NCI-H2081 (cell line): ENCODE measurements at places on chromosomes 7 and 10.

DNA sequence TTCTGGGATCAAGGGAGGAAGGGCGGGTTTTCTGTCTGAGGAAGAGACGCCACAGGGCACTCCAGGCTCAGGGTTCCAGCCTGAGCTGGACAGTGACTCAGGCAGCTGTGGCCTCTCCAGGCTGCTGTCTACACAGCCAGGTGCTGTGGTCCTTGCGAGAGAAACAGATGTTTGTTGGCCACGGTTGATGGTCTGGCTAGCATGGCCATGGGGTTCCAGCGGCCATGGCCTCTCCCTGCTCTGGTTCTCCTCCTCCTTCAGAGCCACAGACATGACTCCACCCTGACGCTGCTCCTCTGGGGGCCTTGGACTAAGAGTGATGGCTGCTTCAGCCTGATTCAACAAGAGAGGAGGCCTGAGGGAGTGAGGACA lies 75.9 kb downstream of the AFAP1L2 start:
- DNase-seq: no peak

- DNase-seq: no peak
Observed at GRCh38 chr7:39529582-39529981, 36.6 kb upstream of the YAE1 start.

GRCh38 chr10:43700306-43700705 lies 51.6 kb upstream of the ZNF32 start:
- DNase-seq: no peak

- no peak for DNase-seq
Observed at GRCh38 chr10:72979709-72980108, 25.1 kb upstream of the PLA2G12B start.

- no peak for DNase-seq
Observed at GRCh38 chr10:46094197-46094500, 48.1 kb upstream of the MSMB start.

- DNase-seq: no peak
Observed at GRCh38 chr10:38159004-38159403, 64.9 kb downstream of the ZNF37A start.

- peak; percentile 90 for DNase-seq
Observed at GRCh38 chr7:150978126-150978789, at the start of gene KCNH2. TSS of gene KCNH2 (minus strand) at chr7:150978321. CDS start at chr7:150977913, 408 bp downstream.

- no peak for DNase-seq
Observed at GRCh38 chr7:101990811-101991418, 173.5 kb downstream of the CUX1 start.

DNA sequence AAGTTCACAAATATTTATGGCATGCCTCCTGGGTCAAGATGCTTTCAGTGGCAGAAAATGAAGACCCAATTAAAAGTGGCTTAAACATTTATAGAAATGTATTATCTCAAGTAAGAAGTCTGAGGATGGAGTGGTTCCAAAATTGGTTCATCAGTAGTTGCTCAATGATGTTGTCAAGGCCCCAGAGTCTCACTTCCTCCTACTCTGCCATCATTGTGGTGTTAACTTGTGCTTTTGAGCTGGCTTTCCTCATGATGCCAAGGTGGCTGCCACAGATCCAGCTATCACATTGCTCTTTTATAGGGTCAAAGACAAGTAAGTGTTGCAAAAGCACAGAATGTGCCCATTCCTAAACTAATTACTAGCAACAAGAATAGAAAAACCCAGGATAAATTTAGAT lies 404.6 kb upstream of the NRP1 start:
- no peak for DNase-seq
